ENCODE measurements at places on chromosomes 5 and 9. TPM values are rescaled to one million over a fixed set of nuclear protein-coding genes. Genes with fewer than 3 reads are reported as not detected.

Gene AK3
- 44.2 TPM for total RNA-seq

Gene CARD9
- 10.0 TPM for total RNA-seq

Gene F2RL2
- total RNA-seq = 1.2 TPM

Gene PIP5KL1
- 3.5 TPM for total RNA-seq

Gene FOXD1
- 1.2 TPM for total RNA-seq

Gene UGCG
- 50.7 TPM for total RNA-seq

Gene HRCT1
- 10.8 TPM for total RNA-seq

Gene LMAN2
- total RNA-seq = 117 TPM

Gene KIF4B
- total RNA-seq = 0.17 TPM

Gene CDX1
- not detected for total RNA-seq

Gene HMCN2
- 7.8 TPM for total RNA-seq

Gene PCDHB2
- total RNA-seq = 3.8 TPM

Gene C5
- total RNA-seq = 37.8 TPM

DNA sequence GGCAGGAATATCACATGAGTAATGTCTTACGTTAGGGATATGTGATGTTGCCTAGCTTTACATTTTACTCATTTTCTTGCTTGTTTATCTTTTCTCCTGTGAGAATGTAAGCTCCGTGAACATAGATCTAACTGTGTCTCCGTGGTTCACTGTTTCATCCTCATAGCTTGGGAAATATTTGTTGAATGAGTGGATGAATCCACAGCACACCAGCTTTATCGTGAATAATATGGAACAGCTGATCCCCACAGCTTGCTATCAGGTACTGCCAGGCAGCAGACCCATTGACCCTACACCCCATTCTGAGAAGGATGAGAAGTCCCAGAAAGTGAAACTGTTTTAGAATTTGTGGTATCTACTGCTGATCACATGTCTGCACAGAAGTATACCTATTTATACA, 106.8 kb upstream of the FBN2 start:
- H3K27ac ChIP-seq = no peak overlapping the region
- no peak overlapping the region for H3K4me3 ChIP-seq
- no peak for DNase-seq
- H3K27me3 ChIP-seq = no peaks in the 10 kb centered on the region
- H3K4me1 ChIP-seq = no peaks in the 10 kb centered on the region

DNA sequence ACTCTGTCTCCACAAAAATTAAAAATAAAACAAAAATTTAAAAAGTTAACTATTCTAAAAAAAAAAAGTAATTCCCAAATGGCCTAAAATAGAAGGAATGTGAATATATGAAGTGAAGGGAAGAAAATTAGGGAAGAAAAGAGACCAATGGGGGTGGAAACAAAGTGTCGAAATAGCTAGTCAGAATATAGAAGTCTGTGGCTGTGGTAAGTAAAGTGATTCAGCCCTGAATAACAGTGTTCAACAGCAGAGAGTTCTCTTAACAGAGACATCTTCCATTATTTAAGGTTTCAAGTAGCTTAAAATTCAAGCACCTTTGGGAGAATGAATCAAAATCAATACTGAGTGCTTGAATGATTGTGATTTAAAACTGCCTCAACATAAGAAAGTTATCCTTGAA, 51.7 kb downstream of the LPAR1 start:
- no peaks in the 10 kb centered on the region for H3K27me3 ChIP-seq
- DNase-seq = no peak
- no peaks in the 10 kb centered on the region for H3K36me3 ChIP-seq
- H3K4me1 ChIP-seq = no peaks in the 10 kb centered on the region

GRCh38 chr5:120454094-120454798, 9.9 kb upstream of the PRR16 start:
- no peak for DNase-seq
- H3K27me3 ChIP-seq = no peaks in the 10 kb centered on the region
- no peak overlapping the region for H3K4me3 ChIP-seq
- no peaks in the 10 kb centered on the region for H3K36me3 ChIP-seq
- H3K27ac ChIP-seq = no peak overlapping the region

- H3K27ac ChIP-seq = no peak overlapping the region
- no peaks in the 10 kb centered on the region for H3K36me3 ChIP-seq
- peaks cover 37% of the 10 kb centered on the region for H3K27me3 ChIP-seq
- no peak for DNase-seq
These were observed 963 bp upstream of the HTR1A start for GRCh38 chr5:63963080-63963735.

GRCh38 chr5:155807884-155808576, 518.9 kb upstream of the SGCD start:
- no peaks in the 10 kb centered on the region for H3K27me3 ChIP-seq
- no peak for DNase-seq
- no peak overlapping the region for H3K4me3 ChIP-seq
- H3K36me3 ChIP-seq = no peaks in the 10 kb centered on the region
- no peaks in the 10 kb centered on the region for H3K4me1 ChIP-seq

DNA sequence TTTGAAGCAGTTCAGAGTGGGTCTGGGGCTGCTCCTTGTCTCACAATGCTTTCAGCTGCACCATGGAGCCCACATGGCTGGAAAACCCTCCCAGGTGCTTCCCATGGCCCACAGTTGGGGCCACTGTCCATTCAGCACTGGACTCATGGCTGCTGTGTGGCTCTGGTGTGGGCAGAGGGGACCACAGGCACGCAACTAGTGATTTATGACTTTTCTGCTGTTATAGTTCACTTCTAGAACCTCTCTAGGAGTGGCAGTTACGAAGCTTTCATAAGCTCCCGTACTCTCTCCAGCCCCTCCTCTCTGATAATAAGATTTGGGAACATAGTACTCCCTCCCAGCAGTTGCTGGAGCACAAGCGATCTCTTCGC, 29.0 kb downstream of the GLRA1 start:
- peaks cover 7% of the 10 kb centered on the region for H3K4me1 ChIP-seq
- H3K27ac ChIP-seq = no peak overlapping the region
- H3K27me3 ChIP-seq = no peaks in the 10 kb centered on the region
- no peak overlapping the region for H3K4me3 ChIP-seq
- DNase-seq = no peak

DNA sequence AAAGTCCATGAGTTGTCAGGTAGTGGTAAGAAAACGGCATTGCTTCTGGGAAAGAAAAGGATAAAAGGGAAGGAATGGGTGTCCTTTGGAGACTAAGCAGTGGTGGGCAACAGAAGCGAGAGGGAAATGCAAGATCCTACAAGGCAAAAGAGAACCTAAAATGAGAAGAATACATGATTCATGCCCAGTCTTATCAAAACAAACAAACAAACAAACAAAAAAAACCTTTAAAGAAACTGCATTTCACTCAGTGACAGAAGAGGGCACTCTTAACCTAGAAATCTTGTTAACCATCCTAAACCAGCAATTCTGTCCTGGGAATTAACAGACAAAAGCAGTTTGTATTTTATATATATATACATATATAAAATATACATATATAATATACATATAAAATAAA, 88.5 kb downstream of the SUSD1 start:
- H3K27ac ChIP-seq = no peak overlapping the region
- H3K27me3 ChIP-seq = no peaks in the 10 kb centered on the region
- no peaks in the 10 kb centered on the region for H3K4me1 ChIP-seq
- no peak for DNase-seq
- H3K36me3 ChIP-seq = no peaks in the 10 kb centered on the region
- H3K4me3 ChIP-seq = no peak overlapping the region

GRCh38 chr5:122150215-122150614, 20.9 kb downstream of the ZNF474 start:
- no peaks in the 10 kb centered on the region for H3K27me3 ChIP-seq

DNA sequence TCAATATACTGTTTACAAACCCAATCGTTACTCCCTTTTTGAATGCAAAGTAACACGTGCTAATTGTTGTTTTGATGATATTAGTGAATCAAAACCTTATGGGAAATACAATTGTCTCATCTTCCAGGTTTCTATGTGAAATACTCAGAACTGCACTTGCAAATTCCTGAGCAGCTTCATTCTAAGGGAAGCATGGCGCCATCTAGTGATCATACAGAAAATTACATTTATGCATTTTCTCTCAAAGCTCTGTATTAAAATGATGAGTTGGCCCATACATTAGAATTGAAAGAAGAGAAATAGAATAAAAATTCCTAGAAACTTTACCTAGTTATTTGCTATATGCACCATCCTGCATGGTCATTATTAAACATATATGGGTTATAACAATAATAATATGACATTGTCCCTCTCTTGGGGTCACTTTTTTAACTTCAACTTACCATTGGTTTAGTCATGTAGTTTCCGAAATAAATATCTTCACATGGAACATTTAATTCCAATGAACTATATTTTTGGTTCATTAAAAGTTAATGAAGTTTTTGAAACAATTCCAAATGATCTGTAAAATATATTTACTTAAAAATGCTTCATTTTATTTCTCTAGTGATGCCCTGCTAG, 220.0 kb downstream of the PDE4D start:
- no peak overlapping the region for H3K27ac ChIP-seq
- H3K4me1 ChIP-seq = no peaks in the 10 kb centered on the region
- no peak for DNase-seq
- no peaks in the 10 kb centered on the region for H3K27me3 ChIP-seq
- no peaks in the 10 kb centered on the region for H3K36me3 ChIP-seq
- no peak overlapping the region for H3K4me3 ChIP-seq

DNA sequence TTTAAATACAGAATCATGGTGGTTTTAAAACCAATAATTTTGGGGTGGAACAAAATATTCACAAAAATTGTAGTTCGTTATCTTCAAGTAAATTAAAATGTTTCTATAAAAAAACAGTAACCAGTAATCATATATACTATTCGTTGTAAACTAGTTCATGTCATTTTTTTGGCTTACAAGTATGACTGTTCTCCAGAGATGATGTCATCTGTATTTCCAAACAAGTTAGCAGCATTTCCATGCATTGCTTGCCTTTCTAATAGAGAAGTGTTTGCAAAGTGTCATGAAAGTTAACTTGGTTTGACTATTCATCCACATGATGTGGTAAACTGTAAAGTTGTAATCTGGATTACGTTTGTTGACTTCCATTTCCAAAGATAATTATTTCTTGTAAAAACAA, 717.9 kb upstream of the ADAMTS16 start:
- DNase-seq = no peak
- no peak overlapping the region for H3K4me3 ChIP-seq
- no peaks in the 10 kb centered on the region for H3K27me3 ChIP-seq
- H3K4me1 ChIP-seq = no peaks in the 10 kb centered on the region
- H3K36me3 ChIP-seq = no peaks in the 10 kb centered on the region

GRCh38 chr5:170809551-170809950, 26.0 kb downstream of the GABRP start:
- no peaks in the 10 kb centered on the region for H3K4me1 ChIP-seq
- H3K27ac ChIP-seq = no peak overlapping the region
- no peak for DNase-seq
- peaks cover 8% of the 10 kb centered on the region for H3K27me3 ChIP-seq
- H3K36me3 ChIP-seq = no peaks in the 10 kb centered on the region
- no peak overlapping the region for H3K4me3 ChIP-seq

DNA sequence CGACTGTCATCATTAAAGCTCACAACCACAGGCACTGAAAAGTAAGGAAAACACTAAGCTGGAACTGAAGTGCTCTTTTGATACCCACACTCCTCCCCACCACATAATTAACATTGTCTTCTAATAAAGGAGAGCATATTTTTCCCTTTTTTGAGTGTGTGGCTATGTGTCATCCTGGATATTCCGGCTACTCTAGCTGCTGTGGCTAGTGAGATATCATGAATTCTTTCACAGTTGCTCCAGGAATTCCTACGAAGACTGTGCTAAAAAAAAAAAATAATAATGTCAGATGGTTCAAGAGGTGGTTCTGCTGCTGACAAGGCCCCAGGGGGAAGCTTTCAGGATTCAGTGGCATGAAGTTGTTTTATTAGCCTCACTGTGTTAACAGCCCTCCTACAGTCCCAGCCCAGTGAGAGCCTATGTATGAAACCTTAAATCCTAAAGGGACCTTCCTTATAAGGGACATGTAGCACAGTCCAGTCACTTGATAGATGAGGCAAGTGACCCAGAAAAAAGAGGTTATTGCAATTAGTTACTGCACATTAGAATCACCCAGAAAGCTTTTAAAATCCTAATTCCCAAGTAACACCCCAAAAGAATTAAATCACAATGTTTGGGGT, 46.6 kb downstream of the TMEM252 start:
- no peaks in the 10 kb centered on the region for H3K27me3 ChIP-seq
- H3K4me3 ChIP-seq = no peak overlapping the region
- DNase-seq = no peak

DNA sequence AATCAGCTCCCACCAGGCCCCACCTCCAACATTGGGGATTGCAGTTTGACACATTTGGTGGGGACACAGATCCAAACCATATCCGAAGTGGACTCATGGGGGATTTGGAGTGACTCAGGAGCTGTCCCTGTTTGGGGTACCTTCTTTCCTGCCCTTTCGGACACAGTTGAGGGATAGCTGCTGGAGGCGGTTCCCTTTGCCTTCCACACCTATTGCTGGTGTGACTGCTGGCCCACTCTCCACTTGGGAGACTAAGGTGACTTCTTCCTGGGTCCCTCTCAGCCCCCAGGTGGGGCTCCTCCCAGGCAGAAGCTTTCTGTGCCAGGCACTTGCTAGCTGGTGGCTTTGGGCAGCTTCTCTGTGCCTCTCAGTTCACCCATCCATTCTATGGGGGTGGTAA, 26.6 kb downstream of the LAMC3 start:
- no peaks in the 10 kb centered on the region for H3K27me3 ChIP-seq
- no peak overlapping the region for H3K4me3 ChIP-seq
- H3K36me3 ChIP-seq = no peaks in the 10 kb centered on the region
- peaks cover 6% of the 10 kb centered on the region for H3K4me1 ChIP-seq
- no peak overlapping the region for H3K27ac ChIP-seq
